ENCODE measurements at places on chromosomes 1 and 21. TPM values are rescaled to one million over a fixed set of nuclear protein-coding genes. Genes with fewer than 3 reads are reported as not detected.

DNA sequence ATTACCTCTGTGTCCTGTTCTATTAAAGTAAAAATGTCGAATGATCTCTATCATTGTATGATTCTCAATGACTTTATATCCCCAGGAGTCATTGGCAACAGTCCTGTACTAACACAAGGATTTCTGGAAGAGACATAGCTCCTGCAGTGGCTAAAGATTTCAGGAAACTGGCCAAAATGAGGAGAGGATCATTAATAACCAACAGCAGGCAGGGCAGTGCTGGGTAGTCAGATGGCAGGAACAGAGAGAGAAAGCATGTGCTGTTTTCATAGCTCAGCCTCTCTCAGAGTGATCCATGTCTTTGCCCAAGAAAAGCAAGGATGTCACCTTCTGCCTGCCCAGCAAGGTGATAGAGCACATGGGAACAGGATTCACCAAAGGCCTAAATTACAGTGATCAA is 604.7 kb upstream of the PLXNA2 start:
- no peak overlapping the region for H3K27ac ChIP-seq
- DNase-seq: no peak
- no peaks in the 10 kb centered on the region for H3K4me1 ChIP-seq
- no peaks in the 10 kb centered on the region for H3K36me3 ChIP-seq

DNA sequence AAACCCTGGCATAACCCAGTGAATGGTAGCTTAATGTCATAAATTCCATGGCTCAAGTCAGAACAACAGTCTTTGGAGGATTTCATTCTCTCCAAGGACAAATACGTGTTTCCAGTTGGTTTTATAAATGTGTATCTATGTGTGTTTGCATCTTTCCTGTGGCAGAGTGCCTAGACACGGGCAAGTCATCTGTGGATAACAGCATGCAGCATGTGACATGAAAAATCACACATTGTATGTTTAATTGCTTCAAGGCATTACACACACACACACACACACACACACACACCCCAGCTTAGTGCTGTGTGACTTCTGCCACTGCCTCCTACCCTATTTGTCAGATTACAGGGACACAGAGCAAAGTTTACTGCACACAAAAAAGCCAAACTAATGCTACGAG is 68.2 kb upstream of the SSX2IP start:
- no peak overlapping the region for H3K27ac ChIP-seq
- H3K36me3 ChIP-seq: no peaks in the 10 kb centered on the region
- no peak for DNase-seq
- no peaks in the 10 kb centered on the region for H3K27me3 ChIP-seq
- H3K4me3 ChIP-seq: no peak overlapping the region

GRCh38 chr1:193019442-193020026 is 39.6 kb downstream of the UCHL5 start:
- H3K4me3 ChIP-seq: no peak overlapping the region
- no peaks in the 10 kb centered on the region for H3K4me1 ChIP-seq
- no peaks in the 10 kb centered on the region for H3K27me3 ChIP-seq
- H3K36me3 ChIP-seq: no peaks in the 10 kb centered on the region
- no peak for DNase-seq
- H3K27ac ChIP-seq: no peak overlapping the region

GRCh38 chr1:46137916-46138315 is 5.5 kb upstream of the PIK3R3 start:
- no peak for DNase-seq
- H3K4me3 ChIP-seq: no peak overlapping the region
- H3K36me3 ChIP-seq: no peaks in the 10 kb centered on the region
- no peak overlapping the region for H3K27ac ChIP-seq
- H3K27me3 ChIP-seq: no peaks in the 10 kb centered on the region

GRCh38 chr1:229253151-229253974 is 17.5 kb upstream of the RAB4A start:
- H3K27ac ChIP-seq: peak overlapping the region; percentile 48
- H3K4me3 ChIP-seq: no peak overlapping the region
- H3K4me1 ChIP-seq: no peaks in the 10 kb centered on the region

DNA sequence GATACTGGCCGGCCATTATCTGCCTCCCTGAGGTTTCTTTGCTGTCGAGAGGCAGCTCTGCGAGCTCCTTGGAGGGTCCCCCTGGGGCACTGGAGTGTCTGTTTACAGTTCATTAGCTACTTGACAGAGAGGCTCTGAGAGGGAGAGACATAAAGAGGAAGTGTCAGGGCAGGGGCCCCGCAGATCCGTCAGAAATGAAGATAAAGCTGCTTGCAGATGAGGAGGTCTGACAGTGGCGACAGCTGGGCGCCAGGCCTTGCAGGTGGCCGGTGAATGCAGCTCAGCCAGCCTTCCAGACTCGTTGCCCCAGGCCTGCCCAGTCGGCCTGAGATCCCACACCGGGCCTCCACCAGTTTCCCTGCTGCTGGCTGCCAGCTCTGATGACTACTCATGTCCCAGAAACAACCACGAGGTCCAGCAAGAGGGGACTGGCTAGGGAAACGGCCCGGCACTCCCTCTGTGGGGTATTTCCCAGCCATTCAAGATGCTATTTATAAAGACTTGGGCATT is 84.7 kb downstream of the DISP3 start:
- H3K36me3 ChIP-seq: no peaks in the 10 kb centered on the region
- no peaks in the 10 kb centered on the region for H3K4me1 ChIP-seq
- H3K27me3 ChIP-seq: no peaks in the 10 kb centered on the region
- no peak overlapping the region for H3K27ac ChIP-seq
- no peak for DNase-seq
- no peak overlapping the region for H3K4me3 ChIP-seq

- peaks cover 46% of the 10 kb centered on the region for H3K4me1 ChIP-seq
- H3K4me3 ChIP-seq: peak overlapping the region; percentile 78
- H3K36me3 ChIP-seq: no peaks in the 10 kb centered on the region
- no peaks in the 10 kb centered on the region for H3K27me3 ChIP-seq
- peak overlapping the region; percentile 94 for H3K27ac ChIP-seq
- DNase-seq: peak; percentile 63
These were observed 969 bp downstream of the ACAP3 start for GRCh38 chr1:1306661-1307260.

NES gene
- total RNA-seq: 2.8 TPM

FCRL2 gene
- total RNA-seq: 0.47 TPM

FCN3 gene
- not detected for total RNA-seq

UBE2U gene
- not detected for total RNA-seq

CFAP126 gene
- total RNA-seq: not detected
